Foreskin melanocyte (primary cell): ENCODE measurements at places on chromosomes 13 and 19.
A peak's percentile ranks its signal among the peaks of the same experiment; 100 is the strongest.

DNA sequence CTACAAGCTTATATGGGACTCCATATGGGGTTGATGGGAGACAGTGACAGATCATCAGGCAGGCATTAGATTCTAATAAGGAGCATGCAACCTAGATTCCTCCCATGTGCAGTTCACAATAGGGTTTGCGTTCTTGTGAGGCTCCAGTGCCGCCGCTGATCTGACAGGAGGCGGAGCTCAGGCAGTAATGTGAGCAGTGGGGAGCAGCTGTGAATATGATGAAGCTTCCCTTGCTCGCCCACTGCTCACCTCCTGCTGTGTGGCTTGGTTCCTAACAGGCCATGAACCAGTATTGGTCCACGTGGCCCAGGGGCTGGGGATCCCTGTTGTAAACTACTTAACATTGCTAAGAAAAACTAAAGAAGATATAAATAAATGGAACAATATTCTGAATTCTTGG is 378.4 kb downstream of the KCNRG start:
- DNase-seq = no peak

DNA sequence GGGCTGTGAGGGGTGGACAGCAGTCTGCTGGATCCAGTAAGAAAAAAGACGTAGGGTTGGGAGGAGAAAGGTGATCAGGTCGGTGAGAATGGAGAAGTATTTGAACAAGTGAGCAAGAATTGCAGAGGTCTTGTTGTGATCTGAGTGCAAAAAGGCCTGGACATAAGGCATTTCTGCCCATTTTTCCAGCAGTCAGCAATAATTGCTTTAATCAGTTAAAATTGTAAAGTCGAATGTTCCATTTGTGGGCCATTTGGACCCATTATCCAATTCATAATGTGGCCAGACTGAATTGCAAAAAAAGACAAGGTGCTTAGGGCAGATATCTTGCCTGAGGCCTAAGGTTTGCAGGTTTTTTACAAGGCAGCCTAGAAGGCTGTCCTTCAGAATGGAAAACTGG is 86.1 kb downstream of the ZNF737 start:
- no peak for DNase-seq

- no peak for DNase-seq
Measured at GRCh38 chr13:111515635-111516034, 195.2 kb downstream of the TEX29 start.

DNA sequence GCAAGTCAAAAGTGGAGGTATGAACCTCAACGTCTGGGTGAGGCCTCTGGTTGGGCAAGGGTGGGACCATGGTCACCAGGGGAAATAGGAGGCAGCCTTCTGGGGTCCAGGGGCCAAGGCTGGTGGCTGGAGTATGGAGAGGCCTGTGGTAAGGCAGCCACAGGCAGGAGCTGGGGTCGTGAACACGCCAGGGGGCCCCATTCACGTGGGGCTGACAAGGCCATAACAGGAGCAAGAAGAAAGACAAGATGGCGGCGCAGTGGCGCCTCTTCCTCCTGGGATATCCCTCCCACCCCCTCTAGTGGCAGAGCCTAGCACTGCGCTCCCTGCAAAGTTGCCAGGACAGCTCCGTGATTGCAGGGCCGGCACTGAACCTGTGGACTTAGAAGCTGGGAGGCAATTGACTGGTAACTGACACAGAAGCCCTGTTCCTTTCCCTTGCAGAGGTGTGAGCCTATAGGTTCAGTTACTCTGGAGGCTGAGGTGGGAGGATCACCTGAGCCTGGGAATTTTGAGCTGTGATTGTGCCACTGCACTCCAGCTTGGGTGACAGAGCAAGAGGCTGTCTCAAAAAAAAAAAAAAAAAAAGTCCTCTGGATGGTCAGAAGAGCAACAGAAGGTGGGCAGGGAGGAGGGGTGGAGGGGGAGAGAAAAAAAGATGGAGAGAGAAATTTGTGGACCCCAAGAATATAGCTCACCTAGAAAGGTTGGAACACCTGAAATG is 19.7 kb upstream of the EDDM13 start:
- DNase-seq = peak; percentile 61

DNA sequence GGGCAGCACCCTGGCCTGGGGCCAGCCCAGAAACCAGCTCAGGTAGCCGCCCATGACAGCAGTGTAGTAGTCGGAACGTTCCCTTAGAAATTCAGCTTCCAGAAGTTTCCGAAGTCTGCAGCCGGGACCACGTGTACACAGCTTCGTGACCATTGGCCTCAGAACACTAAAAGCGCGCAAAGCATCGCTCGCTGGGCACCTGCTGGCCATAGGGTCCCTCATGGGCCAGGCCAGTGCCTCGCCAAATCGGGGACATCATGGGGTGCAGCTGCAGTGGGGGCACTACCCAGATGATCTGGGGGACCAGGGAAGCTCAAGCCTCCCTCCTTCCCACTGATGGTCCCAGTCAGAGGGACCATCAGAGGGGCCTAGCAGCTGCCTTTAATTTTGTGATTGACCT is 384.5 kb downstream of the MTUS2 start:
- no peak for DNase-seq

DNA sequence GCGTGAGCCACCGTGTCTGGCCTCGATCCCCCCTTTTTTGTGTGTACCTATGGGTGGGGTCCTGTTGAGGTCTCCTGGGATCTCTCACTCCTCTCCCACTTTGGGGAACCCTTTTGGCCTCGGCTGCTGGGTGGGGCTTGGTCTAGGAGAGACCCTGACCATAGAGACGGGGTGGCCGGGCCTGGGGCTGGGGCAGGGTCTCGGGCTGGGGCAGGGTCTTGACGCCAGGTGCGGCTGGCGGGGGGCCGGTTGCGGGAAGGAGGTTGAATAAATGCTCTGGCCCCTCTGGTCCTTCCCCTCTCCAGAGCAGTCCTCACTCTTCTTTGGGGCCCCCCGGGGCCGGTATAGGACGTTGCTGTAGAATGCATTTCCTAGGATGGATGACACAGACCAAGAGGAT is 9.7 kb downstream of the TMIGD2 start:
- no peak for DNase-seq
